ENCODE measurements at places on chromosomes 7 and 10.

DNA sequence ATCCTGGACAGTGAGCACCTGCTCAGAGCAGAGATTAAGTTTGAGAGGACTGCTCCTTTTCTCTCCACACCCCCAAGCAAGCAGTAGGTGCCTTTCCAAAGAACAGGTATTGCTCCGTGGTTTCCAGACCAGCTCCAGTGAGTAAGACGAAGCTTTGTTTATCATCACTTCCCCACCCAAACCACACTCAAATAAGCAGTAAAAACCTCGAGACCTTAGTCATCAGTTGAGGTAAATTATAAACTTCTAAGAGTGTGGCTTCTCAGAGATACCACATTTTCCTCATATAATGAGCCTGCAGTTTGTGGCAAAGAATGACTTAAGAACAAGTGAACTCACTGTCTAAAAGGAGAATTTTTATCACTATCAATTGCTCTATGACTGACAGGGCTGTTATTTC lies 50.0 kb upstream of the GRB10 start:
- DNase-seq, result no peak

- no peak for DNase-seq
Observed at GRCh38 chr7:36272211-36272566, 117.5 kb upstream of the ANLN start.

- DNase-seq, result no peak
Observed at GRCh38 chr10:119652361-119652730, 1.2 kb downstream of the BAG3 start.

- no peak for DNase-seq
Observed at GRCh38 chr10:108005627-108006026, 841.1 kb upstream of the SORCS1 start.

DNA sequence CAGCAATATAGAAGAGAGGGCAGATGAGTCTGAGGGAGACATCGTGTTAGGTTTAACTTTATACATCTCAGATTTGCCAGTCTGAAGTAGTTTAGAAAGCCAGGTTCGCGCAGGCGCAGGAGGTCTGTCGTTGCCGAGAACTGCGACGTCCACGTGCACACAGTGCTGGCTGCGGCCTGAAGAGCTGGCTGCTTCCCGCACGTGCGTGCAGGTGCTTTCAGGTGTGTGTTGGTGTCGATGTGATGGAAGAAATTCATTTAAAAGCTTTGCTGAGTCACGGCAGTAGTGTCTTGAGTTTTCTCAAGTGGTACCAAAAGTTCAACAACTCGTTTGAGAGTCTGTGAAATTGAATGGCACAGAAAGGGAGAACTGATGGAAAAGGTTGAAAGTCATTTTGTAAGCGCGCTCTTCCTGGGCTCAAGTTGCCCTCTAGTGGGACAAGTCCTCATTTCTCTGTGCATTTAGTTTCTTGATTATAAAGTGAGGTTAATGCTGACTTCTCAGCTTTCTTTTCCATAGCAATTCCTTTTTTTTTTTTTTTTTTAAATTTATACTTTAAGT lies 18.6 kb downstream of the WDR37 start:
- DNase-seq, result no peak

- no peak for DNase-seq
Observed at GRCh38 chr10:113322843-113323242, 230.0 kb upstream of the HABP2 start.

DNA sequence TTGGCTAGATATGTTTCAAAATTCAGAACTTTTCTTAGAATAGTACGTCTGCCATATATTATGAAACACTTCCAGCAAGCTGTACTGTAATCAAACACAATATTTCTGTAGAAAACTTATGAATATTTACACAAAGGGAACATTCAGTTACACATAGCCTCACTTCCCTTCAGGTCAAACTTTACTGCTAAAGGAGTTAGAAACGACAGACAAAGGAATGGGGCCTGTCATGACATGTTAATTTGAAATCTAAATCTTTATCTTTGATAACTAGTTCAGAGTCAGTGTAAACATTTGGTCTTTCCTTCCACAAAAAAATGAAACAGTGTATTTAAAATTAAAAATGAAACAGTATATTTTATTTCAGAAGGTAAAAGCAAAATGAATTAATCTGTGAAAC lies 1.0 kb upstream of the CROT start:
- DNase-seq, result no peak

- DNase-seq, result no peak
Observed at GRCh38 chr7:45915606-45916005, 5.5 kb downstream of the IGFBP3 start.

DNA sequence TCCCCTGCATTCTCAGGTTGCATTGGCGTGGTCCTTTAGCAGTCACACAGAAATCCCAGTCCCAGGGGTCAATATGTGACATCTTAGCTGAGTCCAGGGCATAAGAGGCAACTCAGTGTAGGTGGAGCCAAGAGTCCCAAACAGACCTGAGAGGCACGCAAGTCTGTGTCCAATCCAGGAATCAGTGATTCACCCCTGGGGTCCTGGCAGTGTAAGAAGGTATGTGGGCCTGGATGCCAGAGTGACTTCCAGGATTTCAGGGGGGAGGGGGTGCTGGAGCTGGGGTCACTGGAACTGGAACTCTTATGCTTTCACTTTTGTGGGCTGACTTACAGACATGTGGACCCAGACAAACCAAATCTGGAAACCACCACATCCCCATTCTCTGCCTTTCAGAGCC lies 26.8 kb downstream of the FRMPD2 start:
- no peak for DNase-seq

GRCh38 chr10:130835068-130835467 lies 476.5 kb downstream of the TCERG1L start:
- no peak for DNase-seq

DNA sequence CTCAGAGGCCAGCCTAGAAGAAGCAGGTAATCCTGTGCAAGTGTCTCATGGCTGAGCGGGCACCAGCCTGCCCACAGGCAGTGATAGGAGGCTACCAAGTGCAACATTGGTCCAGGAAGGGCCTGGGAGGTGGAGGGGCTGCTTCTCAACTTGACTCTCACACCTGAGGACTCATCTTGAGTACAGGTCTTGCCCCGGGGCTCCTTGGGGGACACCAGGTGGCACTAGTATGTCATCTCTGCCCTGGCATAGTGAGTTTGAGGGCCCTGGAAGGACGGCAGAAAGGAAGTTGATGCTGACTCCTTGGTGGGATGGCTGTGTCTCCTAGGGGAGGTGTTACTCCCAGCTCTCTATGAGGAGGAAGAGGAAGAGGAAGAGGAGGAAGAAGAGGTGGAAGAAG lies 2.3 kb downstream of the CCDC136 start:
- no peak for DNase-seq

GRCh38 chr7:122600042-122600441 lies 98.9 kb downstream of the RNF133 start:
- no peak for DNase-seq

DNA sequence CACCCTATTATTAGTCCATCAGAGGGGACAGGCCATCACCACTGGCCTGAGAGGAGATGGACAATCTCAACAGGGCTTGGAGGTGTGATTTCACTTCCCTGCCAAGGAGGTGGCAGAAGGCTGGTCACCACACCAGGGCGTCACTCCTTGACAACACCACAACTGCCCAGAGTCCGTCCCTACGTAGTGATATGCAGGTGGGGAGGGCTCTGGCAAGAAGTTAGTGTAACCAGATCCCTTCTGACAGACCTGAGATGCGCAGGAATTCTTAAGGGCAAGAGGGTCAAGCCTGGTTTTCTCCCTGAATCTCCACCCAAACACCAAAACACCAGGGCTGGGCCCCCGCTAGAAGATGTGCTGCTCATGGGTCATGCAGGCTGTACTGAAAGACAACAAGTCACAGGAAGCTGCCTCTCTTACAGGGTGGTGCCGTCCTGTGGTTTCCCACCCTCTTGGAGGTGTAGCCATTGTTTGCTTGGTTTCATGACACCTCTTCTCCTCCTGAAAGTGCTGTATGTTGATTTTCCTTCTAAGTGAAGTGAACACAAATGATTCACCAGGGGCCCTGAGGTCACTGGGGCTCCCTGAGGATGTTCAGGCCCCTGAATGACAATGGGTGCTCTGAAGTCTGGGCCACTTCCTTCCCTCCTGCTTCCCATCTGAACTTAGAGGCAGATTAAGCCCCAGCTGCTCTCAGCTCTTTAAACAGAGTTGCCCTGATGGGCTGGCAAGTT lies 27.1 kb downstream of the ATXN7L1 start:
- DNase-seq, result no peak

DNA sequence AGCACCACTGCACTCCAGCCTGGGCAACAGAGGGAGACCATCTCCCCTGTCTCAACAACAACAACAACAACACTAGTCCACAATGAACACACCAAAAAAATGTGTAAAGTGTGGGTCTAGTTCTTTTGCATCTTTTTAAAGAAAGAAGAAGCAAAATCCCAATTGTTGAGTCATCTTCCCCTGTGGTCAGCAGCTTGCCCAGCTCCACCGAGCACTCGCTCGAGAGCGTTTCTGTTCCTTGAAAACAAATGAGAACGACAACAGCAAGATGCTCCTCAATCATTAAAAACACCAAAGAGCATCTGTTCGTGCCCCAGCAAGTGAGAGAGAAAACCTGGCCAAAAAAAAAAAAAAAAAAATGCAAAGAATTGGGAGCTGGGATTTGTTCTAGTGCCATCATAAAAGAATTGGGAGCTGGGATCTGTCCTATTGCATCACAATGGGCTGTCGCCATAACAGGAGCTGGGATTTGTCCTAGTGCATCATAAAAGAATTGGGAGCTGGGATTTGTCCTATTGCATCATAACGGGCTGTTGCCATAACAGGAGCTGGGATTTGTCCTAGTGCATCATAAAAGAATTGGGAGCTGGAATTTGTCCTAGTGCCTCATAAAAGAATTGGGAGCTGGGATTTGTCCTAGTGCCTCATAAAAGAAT lies 118.1 kb downstream of the PTPRN2 start:
- no peak for DNase-seq

GRCh38 chr7:7790041-7790741 lies 71.8 kb upstream of the RPA3 start:
- DNase-seq, result no peak

GRCh38 chr7:12031638-12032037 lies 179.5 kb upstream of the TMEM106B start:
- no peak for DNase-seq

GRCh38 chr10:34766811-34767494 lies 48.1 kb downstream of the PARD3 start:
- DNase-seq, result no peak

- no peak for DNase-seq
Observed at GRCh38 chr7:96827701-96828100, 118.1 kb upstream of the SEM1 start.

DNA sequence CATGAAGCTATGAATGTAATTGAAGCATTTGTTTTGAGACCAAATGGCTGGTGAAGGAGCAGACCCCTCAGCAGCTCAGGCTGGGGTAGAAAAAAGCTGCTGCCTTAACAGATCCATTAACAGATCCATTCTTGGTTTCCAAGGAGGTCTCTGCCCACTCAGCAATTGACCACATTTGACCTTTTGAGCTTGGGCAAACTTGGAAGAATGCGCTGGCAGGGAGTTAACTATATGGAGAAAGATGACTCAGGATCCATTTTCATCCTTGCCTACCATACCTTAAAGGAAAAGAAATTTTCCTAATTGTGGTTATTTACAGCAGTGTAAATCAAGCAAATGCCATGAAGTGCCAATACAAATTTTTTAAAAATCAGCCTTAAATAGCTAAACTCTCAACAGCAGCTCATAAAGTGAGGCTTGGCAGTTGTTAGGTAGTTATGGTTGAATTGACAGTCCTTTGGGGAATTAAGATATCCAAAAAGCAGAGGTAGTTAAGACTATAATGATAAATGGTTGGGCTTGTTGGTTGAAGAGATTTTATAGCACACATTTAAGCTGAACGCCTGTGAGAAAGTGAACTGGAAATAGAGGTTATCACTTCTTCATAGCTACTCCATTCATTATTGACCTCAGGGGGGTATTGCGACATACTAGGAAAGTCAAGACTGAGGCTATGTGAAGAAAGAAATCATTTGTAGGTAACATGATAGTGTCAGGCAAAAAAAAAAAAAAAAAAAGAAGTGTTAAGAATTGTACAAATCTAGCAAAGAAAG lies 83.9 kb downstream of the MKX start:
- DNase-seq, result no peak

- no peak for DNase-seq
Observed at GRCh38 chr7:69962186-69963065, 364.2 kb downstream of the AUTS2 start.

DNA sequence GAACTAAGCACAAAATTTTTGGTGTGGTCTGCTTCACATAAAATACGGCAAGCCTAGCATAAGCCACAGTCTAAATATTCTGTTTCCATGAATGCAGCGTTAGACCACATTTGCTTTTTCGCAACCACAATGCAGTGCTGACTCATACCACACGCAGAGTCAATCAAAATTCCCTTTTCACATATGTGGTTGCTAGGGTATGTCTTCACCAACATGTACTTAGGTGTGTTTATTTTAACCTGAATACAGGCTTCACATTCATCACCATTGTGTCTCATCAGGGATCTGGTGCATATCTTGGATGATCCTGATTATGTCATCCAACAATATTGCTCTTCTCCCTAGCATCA lies 90.8 kb downstream of the CHN2 start:
- no peak for DNase-seq

- no peak for DNase-seq
Observed at GRCh38 chr10:132350391-132350790, 18.4 kb downstream of the LRRC27 start.

DNA sequence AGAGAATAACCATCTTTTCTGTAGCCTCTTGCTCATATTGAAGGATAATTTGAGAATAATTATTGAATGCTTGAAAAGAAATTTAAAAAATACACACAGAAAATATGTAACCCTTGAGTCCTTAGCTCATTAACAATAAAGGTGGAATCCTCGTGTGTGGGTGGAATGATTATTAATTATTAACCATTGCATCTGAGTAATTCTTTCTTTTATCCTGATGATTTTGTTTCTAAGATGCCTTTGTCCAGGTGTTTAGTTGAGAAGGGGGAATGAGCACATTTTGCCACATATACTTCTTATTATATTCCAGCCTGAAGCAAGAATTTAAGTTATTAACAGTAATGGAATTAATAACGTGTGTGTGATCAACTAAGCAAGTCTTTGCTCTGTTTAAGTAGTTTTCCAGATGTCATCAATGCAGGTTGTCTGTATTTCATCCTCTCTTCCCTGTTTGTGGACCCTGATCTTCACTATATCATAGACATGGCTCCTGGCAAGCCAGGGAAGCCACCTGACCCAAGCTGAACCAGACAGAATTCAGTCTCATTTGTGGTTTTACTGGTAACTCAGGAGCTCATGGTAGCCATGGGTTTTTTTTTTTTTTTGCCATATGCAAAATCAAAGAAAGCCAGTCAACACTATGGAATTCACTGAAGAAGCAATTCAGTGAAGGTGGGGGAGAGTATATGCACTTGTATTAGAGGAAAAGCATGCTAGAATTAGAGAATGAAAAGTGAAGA lies 144.3 kb downstream of the KIF20B start:
- DNase-seq, result no peak
